ENCODE measurements at places on chromosomes 7 and 10.

DNA sequence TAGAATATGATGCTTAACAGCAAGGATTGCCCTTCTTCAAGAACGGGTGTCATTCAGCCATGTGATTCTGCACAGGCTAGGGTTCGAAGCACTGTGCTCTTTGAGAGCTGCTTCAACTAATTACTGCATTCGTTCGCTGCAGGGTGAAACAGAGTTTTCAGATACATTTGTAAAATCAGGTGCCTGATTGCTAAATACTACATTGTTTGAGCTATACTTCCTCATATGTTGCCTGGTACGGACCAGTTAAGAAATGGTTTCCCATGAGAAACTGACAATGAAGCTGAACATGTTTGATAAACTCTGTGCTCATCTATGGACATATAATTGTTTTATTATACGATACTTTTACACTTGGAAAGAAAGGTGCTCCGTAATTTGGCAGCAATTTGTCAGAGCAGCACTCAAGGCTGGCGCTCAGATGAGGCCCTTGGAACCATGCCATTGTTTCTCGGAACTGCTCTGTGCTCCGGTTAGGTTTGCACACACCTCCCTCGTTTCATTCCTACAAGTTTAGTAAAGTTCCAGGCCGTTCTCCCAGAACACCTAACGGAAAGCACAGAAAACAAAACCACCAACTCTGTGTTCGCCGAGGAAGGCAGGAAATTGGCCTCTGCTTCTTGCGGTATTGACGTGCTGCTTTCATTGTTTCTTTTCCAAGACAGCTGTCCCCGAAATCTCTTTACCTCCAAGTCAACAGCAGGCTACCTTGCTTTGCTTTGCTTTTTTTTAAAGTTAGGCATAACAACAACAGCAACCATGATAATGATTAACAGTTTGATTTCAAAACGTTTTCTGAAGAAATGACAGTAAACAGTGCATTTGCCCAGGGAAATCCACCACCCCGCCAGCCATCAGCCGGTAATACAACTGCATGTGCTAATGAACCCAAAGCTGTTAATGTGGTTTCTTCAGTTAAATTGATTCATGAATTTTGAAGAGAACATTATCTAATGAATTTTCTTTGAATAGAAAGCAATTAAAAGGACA lies 206.9 kb downstream of the EBF3 start:
- peak; percentile 69 for DNase-seq

GRCh38 chr10:74677951-74678350 lies 148.4 kb upstream of the KAT6B start:
- DNase-seq = no peak

DNA sequence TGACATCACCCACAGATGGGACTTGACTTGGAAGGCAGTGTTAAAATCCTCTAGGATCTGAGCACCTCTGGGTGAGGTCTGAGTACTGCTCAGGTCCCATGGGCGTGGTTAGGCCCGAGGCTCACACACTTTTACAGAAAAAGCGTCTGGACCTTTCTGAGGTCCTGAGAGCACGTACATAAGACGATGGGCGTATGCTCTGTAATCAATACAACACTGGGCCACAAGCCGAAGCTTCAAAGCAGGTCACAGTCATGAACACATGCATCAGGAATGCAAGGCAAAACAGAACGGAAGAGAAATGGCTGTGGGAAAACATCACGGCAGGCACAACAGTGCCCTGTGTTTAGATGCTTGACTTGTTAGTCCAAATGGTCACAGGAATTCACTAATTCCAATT lies 112.2 kb downstream of the LARP4B start:
- no peak for DNase-seq

GRCh38 chr7:23012908-23013714 lies 819 bp downstream of the HYCC1 start:
- DNase-seq = peak; percentile 16

- no peak for DNase-seq
These were observed 182.6 kb downstream of the NEBL start for GRCh38 chr10:20714518-20714917.

GRCh38 chr10:116899626-116900025 lies 50.3 kb downstream of the ENO4 start:
- no peak for DNase-seq

DNA sequence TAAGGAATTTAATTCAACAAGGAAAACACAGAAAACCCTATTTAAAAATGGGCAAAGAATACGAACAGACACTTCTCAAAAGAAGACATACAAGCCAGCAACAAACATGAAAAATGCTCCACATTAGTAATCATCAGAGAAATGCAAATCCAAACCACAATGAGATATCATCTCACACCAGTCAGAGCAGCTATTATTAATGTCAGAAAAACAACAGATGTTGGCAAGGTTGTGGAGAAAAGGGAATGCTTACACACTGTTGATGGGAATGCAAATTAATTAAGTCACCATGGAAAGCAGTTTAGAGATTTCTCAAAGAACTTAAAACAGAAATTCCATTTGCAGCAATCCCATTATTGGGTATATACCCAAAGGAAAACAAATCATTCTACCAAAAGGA lies 55.2 kb downstream of the GCC1 start:
- DNase-seq = no peak

DNA sequence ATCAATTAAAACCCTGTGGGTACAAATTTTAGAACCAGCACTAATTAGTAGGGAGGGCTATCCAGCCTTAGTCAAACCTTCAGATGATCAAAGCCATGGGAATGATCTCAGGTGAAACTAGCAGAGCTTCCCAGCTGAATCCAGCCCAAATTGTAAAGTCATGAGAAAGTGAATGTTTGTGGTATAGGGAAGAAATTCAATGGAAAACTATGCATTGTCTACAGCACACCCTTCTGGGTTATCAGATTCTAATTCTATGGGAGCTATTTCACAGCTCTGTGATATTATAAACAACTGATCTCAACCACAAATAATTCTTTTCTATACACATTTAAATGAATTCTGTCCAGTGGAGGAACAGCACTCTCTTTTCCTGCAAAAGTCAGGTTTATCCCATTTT lies 24.6 kb upstream of the BMPER start:
- no peak for DNase-seq

- DNase-seq = no peak
These were observed 506.6 kb upstream of the FOXK1 start for GRCh38 chr7:4175346-4175973.

- no peak for DNase-seq
These were observed 46.3 kb downstream of the MTPN start for GRCh38 chr7:135930565-135931461.

DNA sequence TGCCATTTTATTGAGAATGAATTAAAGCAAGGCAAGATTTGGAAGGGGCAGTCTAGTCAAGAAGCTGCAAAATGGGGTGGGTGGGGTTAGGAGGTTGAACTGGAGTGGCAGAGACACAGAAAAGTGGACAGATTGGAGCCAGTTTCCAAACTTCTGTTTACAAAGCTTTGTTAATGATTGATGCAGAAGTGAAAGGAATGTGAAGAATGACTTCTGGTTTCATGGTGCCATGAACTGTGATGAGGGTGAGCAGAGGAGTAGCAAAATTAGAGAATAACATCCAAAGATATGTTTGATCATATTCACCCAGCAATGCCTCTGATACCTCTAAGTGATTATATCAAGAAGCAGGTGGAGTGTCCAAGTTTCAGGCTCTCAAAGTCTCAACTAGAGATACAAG lies 1118.0 kb upstream of the C7orf33 start:
- no peak for DNase-seq

GRCh38 chr10:112071596-112072133 lies 111.9 kb downstream of the GPAM start:
- no peak for DNase-seq

- no peak for DNase-seq
These were observed 56.3 kb downstream of the GRID1 start for GRCh38 chr10:86310291-86310690.

GRCh38 chr7:43876976-43877745 lies 7.8 kb upstream of the MRPS24 start:
- DNase-seq = no peak

DNA sequence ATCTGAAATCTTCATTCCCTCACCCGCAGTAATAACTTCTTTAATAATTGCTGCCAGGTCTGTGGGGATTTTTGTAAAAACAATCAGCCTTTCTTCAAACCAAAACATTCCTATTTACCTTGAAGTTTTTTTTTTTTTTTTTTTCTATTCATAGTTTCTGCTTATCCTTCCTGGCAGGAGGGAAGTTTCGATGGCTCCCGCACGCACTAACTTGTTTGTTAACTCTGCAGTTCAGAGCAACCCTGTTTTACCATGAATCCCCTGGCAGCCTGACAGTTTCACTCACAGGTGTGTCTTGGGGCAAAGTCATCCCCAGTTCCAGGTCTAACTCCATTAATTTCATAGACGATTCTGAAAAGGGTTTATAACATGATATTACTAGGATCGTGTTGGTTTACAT lies 149.3 kb downstream of the KLF6 start:
- no peak for DNase-seq

GRCh38 chr10:110258542-110258941 lies 46.2 kb downstream of the SMNDC1 start:
- DNase-seq = no peak

DNA sequence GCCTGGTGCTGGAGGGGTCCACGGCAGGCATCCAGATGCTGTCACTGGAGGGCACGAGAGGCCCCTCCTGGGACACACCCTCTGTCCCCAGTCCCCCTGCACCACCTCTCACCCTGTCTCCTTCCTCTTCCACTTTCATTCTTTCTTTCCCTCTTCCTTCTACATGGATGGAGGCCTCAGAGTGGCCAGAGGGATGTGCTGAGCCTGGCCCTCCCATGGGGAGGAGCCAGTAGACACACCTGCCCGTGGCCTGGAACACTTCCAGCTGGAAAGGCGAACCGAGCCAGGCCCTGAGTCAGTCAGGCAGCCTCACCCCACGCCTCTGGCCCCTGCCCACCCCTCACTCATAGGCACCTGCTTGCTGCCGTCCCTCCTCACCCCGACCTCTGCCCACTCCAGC lies 55.9 kb upstream of the MXI1 start:
- no peak for DNase-seq
